Mesenteric fat pad (tissue), 1 donor: ENCODE measurements at places on chromosomes 2 and 18. TPM values are rescaled to one million over a fixed set of nuclear protein-coding genes. Genes with fewer than 3 reads are reported as not detected.

DNA sequence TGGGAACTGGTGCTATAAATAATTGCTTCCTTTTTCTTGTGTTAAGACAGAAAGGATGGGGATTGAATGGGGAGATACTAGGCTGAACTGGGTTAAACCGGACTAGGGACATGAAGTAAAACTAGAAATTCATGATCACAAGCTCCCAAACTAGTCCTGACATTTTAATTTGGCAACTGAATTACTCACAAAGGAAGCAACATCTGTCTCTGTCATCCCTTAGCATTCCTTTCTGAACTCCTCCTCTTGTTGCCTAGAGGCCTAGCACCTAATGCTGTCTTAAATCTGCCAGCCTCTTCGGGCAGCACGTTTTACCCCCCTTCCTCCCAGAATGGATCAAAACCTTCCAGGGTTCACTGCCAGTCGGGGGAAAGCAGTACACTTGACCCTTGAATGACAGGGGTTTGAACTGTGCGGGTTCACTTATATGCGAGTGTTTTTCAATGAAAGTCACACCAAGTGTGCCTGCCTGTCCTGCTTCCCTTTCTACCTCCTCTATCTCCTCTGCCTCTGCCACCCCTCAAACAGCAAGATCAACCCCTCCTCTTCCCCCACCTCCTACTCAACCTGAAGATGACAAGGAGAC, 8.2 kb downstream of the KCTD1 start:
- DNase-seq, result no peak

DNA sequence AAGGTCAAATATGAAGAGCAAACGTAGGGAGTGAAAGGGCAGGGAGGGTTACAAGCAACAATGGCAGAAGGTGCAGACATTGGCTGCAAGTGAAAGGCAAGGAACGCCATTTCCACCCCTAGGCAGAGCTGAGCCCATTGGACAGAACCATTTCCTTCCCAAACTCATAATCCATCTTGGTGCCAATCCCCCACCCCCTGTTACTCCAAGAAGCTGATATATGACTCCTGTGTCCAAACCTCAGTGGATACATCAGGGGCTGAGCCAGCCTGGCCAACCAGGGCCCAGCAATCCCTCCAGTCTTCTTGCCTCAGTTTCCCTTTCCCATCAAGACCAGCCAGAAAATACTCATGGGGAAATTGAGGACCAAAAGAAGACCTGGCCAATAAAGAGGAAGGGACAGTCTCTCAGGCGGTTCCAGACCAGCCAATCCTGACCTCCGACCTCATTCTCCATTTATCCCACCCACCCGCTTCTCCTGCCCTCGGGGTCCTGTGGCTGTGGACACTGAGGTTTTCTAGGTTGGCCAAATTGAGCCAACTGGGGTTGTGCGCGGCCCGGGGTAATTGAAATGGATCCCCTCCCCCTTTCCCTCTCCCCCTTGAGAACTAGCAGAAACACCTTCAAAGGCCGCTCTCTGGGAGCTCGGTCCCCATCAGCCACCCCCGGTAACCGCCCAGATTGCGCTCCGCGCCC, 24.8 kb downstream of the TNS1 start:
- DNase-seq, result no peak

DNA sequence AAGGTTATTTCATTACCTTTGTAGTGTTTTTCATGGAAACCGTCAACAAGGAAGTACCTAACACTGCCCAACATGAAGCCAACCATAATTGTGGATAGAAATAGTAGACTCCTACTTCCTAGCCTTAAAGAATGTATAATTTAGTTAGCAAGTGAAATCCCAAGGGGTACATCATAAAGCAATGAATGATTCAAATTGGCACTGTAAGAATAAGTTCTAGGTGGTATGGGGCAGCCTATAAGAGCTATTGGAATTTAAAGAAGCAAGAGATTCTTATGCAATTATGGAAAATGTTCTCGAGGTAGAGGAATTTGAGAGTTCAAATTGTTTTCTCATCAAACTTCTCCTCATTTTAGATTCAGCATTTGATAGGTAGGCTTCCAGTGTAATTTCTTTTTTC, 157.9 kb downstream of the FMNL2 start:
- DNase-seq, result no peak

Gene TEX44
- not detected for total RNA-seq

Gene SNORC
- 0.64 TPM for total RNA-seq
